Esophagus mucosa (tissue), 1 donor: ENCODE measurements at places on chromosomes 4 and X. TPM values are rescaled to one million over a fixed set of nuclear protein-coding genes. Genes with fewer than 3 reads are reported as not detected.

GRCh38 chr4:19557161-19557560 is 694.5 kb upstream of the SLIT2 start:
- ATAC-seq = no peak

GRCh38 chr4:10733481-10734062 is 49.0 kb upstream of the CLNK start:
- no peak for ATAC-seq

SOX3 gene
- not detected for total RNA-seq

DNA sequence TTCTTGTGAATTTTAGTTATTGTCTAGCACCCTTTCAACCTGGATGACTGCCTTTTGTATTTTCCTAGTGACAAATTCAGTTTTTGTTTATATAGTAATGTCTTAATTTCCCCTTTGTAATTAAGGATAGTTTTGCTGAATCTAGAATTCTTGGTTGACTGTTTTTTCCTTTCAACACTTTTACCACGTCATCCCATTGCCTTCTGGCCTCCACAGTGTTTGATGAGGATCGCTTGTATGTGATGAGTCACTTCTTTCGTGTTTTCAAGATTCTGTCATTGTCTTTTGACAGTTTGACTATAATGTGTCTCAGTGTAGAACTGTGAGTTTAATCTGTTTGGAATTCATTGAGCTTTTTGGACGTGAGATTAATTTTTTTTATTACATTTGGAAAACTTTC is 30.1 kb downstream of the KDM6A start:
- peak; percentile 66 for ATAC-seq

TIMM17B gene
- total RNA-seq = 33.9 TPM

FGB gene
- total RNA-seq = 0.52 TPM

- no peak for ATAC-seq
Observed at GRCh38 chr4:34271479-34272355, 1972.6 kb downstream of the ARAP2 start.

PABPC1L2A gene
- not detected for total RNA-seq

TRAPPC2 gene
- total RNA-seq = 15.0 TPM

GRCh38 chr4:12409507-12410190 is 981.0 kb upstream of the HS3ST1 start:
- ATAC-seq = peak; percentile 48

- no peak for ATAC-seq
Observed at GRCh38 chr4:87807402-87807801, 8.0 kb downstream of the IBSP start.
